GM12864 (cell line): ENCODE measurements at places on chromosomes 11 and 22.

GRCh38 chr11:62267576-62267975 lies 2.4 kb upstream of the SCGB2A2 start:
- DNase-seq = no peak

DNA sequence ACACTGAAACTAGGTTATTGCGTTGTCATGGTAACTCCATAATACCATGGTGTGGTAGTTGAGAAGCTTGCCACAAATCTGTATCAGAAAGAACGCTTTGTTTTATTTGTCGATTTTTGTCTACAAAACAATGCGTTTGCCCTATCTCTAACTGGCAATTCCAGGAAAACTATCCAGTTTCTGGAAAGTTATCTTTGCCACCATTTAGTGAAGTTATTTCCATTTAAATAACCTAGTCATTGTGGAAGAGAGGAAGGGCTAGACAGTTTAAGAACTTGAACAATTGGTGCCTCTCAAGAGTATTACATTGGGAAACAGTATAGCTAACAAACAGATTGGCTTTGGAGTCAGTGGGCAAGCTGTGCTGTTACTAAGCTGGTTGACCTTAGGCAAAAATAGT lies 7.9 kb downstream of the HSD17B12 start:
- DNase-seq = no peak

GRCh38 chr11:122779047-122779629 lies 59.2 kb upstream of the CRTAM start:
- DNase-seq = no peak

GRCh38 chr11:61358566-61358965 lies 3.1 kb downstream of the CYB561A3 start:
- no peak for DNase-seq
